ENCODE measurements at places on chromosomes 3 and 15.

DNA sequence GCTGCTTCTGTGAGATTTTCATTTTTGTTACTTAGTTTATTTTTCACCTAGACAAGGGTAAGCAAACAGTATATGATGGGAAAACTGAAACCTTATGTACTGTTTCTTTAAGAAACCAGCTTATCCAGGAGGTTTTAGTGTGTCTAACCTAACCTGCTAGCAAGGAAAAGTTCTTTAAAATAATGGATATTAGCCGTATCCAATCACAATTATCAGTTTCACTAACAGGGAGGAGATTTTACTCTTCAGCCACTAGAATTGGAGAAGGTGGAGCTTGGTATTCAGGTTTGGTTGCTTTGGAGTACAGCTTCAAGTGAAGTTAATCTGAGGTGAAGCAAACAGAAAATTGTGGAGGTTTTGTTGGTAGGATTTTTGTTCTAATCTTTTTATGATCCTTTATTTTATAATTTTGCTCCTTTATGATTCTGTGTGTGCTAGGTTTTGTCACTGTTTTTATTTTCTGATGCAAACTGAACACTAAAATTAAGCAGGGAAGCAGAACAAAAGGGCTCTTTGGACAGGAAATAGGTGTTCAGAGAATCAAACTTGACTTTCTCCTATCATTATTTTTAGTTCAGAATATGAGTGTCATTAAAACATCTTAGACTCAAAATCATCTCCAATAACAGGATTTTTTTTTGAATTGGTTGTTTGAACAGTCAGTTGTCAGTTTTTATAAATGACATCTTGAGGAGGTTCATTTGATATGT lies 13.0 kb downstream of the ZFAND6 start:
- peak; percentile 93 for DNase-seq

- DNase-seq: no peak
Observed at GRCh38 chr15:22952796-22953579, 27.2 kb downstream of the CYFIP1 start.

- DNase-seq: no peak
Observed at GRCh38 chr3:106717178-106717780, 660.0 kb upstream of the CCDC54 start.

GRCh38 chr15:86178845-86179244 lies 99.2 kb downstream of the AGBL1 start:
- DNase-seq: no peak

DNA sequence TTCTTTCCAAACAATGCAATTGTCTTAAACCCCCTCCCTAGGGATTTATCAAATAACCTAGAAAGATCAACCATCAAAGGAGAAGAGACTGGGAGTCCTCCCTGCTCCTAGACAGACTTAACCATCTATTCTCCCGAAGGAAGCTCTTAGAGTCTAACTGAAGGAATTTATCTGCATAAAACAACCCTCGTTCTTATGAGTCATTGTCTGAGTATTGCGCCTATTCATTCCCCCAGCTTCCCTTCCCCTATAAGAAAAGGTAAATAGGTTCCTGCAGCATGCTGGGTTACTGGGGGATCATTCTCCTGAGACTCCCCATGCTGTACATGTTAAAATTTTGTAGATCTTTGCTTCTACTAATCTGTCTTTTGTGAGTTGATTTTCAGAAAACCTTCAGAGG lies 412.7 kb downstream of the OCA2 start:
- no peak for DNase-seq

- peak; percentile 96 for DNase-seq
Observed at GRCh38 chr3:133475245-133476010, 75.6 kb downstream of the BFSP2 start.

- no peak for DNase-seq
Observed at GRCh38 chr15:25690673-25691543, 172.2 kb downstream of the ATP10A start.

DNA sequence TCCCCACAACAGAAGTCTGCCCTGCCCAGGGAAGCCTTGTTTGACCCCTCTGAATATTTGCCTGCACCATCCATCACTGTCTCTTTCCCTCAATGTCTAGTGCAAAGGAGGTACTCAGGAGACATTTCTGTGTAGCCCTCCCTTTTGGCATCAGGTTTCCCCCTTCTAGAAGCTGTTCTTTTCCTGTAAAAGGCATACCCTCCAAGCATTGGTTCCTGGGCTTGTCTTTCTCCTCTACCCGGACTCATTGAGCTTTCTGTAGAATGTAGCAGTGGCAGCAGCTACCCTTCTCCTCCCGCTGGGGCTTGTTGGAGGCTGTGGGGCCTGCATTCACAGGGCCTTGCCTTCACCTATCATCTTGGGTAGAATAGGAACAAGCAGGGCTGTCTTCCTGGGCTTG lies 63.5 kb downstream of the CTDSPL start:
- no peak for DNase-seq

DNA sequence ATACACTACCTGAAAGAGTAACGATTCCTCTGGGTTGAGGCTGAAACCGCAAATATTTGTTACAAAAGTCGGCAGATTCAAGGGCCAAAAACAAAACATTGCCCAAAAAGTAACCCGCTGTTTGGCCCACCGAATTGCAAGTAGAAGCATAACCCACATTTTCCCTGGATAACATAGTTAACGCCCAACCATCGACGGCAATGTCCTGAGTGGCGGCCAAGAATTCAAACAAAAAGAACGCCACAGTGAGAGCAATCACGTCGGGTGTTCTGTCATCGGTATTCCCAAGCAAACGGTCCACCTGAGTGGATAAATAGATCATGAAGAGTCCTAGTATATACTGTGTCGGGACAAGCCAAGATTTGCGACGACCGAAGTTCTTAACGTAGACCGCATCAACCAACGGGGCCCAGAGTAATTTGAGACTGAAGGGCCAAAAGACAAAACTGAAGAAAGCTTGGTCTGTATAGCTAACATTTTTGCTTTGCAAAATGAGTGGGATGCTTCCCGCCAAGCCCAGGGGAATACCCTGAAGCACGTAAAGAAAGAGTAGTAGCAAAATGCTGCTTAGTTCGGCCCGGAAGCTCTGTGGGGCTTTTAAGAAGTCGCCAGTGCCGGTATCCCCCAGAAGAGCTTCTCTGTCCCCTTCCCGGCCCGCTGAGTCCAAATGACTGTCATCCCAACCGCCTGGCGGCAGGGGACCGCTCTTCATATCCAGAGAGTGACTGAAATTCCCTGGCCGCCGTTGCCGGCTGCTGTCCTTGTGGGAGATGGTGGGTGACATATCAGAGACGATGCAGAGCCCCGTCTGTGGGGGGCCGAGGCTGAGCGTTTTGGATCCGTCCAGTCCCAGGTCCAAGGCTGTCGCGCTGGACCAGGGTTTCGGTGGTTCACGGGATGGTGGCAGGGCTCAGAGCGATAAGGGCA lies 750 bp downstream of the SLC33A1 start:
- DNase-seq: no peak

DNA sequence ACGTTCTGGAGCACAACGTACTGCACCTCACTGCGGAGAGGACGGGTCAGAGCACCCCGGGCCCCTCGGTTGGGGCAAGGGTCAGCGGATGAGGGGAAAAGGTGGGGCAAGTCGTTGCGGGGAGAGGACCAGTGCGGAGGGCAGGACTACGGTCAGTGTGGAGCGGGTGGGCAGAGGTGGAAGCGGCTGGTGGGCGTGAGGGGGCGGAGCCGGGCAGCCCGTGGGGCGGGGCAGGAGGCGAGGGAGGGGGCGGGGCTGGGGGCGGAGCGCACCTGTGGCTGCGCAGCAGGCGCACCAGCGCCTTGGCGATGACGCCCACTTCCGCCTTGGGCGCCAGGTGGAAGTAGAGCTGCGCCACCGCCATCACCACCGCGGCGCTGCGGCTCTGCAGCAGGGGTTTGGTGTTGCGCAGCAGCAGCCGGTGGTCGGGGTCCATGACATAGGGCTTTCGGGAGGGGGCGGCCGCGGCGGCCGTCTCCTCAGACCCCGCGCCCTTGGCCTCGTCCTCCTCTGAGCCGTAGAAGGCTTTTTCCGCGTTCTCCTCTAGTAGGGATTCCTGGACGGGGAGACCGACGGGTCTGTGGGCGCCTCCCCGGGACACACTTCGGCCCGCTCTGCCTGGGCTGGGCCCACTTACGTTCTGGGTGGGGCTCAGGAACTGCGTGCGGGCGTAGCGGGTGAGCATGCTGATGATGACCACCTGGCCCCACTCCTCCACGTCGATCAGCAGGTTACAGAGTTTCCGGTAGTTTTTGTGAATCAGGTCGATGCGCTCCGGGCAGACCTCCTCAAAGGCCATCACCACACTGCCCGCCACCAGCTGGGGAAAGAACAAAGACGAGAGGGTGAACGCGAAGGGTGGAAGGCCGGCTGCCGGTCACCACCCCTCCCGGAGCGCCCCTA lies 29.2 kb downstream of the AP3B2 start:
- no peak for DNase-seq

- no peak for DNase-seq
Observed at GRCh38 chr15:28911310-28911931, 25.6 kb downstream of the APBA2 start.

DNA sequence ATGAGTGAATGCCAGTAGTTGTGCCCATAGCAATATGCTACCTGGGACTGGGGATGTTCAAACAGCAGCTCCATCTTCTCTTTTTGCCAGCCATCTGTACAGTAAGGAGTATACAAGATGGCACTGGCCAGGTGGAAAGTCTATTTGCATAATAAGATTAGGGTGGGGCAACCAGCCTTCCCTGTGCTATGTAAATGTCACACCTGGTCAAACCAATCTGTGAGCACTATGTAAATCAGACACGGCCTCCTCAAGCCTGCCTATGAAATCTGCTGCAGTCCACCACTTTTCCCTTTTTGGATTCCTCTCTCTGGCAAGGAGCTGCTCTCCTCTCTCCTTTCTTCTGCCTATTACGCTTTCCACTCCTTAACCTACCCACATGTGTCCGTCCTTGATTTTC lies 53.0 kb downstream of the C3orf80 start:
- no peak for DNase-seq

- no peak for DNase-seq
Observed at GRCh38 chr15:57312318-57313133, 63.8 kb upstream of the CGNL1 start.

DNA sequence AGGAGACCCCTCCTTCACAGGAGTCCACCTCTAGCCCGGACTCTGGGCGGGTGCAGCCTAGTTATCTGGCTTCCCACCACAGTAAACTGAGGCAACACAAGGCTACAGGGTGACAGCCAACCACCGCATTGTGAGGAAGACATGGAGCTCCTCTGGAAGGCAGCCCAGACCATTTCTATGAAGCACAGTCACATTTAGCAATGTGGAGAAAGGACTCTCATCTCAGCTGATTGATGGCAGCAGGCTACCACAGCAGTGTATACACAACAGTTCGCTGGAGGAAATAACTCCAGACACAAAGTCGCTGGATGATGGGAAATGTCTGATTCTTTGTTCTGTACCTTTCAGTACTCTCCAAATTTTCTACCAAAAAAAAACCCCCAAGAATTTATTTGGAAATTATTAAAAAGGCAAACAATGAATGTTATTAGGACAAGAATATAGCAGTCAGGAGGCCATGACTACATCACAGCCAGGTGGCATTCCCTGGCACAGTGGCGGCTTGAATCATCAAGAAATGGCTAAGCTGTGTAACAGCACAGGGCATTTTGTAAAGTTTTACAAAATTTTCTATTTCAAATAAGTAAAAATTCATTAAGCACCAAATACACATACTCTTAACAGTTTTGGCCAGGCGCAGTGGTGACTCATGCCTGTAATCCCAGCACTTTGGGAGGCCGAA lies 40.1 kb downstream of the FAN1 start:
- DNase-seq: no peak

DNA sequence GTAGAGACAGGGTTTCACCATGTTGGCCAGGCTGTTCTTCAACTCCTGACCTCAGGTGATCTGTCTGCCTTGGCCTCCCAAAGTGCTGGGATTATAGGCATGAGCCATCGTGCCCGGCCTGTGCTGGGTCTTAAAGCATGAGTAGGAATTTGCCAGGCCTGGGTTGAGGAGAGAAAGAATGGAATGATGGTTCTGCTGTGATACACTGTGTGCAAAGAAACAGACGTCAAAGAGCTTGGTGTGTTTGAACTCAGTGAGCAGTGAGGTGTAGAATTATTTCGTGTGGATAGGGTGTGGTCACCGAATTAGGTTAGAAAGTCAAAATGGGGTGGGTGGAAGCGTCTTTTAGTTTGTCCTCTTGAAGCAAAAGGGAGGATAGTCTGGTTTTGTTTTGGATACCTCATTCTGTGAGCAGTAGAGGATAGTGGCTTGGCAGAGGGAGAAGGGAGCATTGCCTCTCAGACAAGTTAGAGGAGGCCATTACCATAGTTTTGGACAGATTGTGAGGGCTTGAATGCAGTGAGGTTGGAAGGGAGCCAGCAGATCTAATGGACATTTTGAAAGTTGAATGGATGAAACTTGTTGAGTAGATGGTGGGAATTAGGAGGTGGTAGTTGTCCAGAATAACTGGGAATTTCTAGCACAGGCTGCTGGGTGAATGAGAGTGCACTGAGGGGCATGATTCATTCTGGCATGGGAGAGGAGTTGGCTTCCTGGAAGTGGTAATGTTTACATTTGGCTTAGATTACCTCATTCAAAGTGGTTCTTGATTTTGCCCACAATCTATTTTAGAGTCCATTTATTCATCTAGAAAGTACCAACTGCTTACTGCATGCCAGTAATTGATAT lies 27.2 kb downstream of the AKAP13 start:
- DNase-seq: peak; percentile 50

DNA sequence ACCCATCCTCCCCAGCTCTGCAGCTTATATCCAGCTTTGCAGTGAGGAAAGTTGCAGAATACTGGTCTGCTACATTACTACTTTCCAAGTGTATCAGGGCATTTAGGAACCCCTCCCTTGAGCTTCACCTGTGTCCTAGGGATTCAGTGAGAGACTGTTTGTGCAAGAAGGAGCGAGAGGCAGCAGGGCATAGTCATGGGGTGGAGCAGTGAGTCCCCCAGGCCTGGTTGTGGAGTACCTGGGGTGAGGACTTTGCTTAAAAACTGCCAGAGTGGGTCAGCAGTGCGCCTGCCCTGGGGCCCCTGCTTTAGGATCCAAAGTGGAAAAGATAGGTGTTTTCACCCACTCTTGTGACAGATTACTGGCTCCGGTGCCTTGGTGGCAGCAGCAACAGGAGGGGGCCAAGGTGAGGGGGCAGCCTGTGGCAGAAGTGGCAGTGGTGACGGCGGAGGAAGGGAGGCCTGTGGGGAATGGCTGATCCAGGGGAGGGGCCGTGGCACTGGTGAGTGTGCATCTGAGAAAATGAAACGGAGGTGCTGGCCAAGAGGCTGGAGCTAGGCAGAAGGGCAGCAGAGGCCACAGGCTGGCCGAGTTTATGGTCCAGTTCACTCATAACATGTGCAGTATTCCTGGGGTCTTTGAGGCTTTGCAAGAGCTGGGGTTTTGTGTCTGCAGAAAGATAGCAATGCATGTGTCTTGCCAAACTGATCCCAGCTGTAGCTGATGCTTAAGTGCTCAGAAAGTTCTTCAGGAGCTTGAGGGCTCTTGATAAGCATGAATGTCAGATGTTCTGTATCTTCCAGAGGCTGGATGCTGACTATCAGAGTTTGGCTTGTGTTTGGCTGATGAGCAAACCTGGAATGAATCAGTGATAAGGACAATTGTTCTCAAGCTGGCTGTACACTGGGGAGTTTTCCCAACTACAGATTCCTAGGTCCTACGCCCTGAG lies 43.4 kb downstream of the GOLGA6A start:
- DNase-seq: no peak

DNA sequence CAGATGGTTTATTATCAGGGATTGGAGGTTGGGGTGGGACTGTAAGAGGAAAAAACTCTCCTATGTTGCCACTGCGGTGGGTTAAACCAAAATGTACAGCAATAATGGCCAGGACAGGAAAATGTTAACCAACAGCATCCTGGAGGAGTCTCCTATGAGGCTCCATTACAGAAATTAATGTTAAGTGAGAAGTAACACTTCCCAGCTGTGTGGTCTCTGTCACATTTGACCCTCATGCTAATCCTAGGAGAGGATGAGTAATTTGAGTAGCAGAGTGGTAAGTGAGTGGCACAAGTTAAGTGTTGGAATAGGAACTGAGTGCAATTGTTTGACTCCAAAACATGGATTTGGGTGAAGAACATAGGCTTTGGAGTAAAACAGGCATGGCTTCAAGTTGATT lies 39.0 kb downstream of the ARHGEF3 start:
- DNase-seq: no peak

All from SHP77 treated with DMSO at 0.1 percent for 48 hours (cell line).